Endothelial cell of umbilical vein (primary cell): ENCODE measurements at places on chromosomes 5 and 9. TPM values are rescaled to one million over a fixed set of nuclear protein-coding genes. Genes with fewer than 3 reads are reported as not detected.

CXCL14 gene
- not detected in 2 replicates for total RNA-seq

TXNDC8 gene
- total RNA-seq = not detected in 2 replicates

IL3 gene
- total RNA-seq = not detected in 2 replicates

GPR151 gene
- total RNA-seq = not detected in 2 replicates

GFI1B gene
- not detected in 2 replicates for total RNA-seq

PRDM9 gene
- not detected in 2 replicates for total RNA-seq
